ENCODE measurements at places on chromosomes 2 and 18.

DNA sequence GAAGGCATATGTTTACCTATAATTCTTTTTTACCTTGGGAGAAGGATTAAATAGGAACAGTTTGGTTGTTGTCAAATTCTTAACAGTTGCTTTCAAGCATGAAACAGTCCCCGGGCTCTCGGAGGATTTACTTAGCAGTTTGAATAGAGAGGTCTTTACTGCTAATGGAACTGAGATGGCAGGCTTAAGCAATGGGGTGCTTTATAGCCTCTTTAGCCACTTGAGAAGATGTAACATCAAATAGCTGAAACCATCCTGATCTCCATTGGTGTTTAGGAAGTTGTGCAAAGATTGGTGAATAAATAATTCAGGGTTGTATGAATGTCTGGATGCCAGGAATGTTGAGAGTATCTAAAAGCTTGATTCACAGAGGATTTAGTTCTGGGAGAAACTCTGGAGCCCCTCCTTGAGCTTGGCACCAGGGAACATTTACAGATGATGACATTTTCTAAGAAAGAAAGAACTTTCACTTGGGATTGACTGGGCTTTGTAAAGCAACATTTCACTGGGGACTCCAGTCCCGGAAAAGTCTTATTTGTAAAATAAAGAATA lies 51.9 kb downstream of the PTPRM start:
- no peak for DNase-seq

- no peak for DNase-seq
Observed at GRCh38 chr2:14552818-14553217, 79.7 kb upstream of the LRATD1 start.

GRCh38 chr18:58298251-58299134 lies 254.5 kb downstream of the NEDD4L start:
- DNase-seq: no peak

GRCh38 chr2:161991991-161992390 lies 82.0 kb downstream of the DPP4 start:
- no peak for DNase-seq

DNA sequence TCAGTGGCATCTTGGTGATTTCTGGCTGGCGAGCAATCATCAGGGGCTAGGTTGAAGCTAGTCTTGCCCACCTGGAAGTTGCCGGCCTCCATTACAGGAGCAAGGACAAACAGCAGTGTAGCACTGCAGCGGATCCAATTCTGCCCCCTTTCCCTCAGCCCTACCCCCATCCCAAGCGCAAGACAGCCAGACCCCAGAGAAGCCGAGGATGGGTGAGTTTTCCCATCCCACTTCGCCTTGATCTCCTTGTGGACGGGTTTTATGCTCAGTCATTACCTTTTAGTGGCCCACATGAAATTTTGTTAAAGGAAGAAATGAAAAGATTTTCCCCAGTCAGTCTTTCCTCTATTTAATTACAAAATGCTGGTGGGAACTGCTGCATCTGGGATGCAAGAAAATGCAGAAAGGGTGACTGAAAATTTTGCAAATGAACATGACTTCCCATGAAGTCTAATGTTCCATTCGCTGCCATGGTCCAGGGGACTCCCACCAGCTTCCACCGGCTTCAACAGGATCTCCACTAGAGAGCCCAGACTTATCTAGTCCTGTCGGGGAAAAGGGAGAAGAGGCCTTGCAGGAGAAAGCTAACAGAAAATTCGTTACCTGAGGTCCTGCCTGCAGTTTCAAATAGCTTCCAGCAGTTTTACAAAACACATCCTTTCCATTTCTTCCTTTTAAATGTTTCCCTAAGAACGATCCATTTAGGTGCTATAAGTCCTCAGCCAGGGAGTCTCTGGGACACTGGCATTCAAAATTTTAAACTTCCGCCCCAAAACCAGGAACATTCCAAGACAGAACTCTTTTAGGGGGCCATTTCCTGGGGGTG lies 1.9 kb upstream of the HOXD9 start:
- DNase-seq: no peak

DNA sequence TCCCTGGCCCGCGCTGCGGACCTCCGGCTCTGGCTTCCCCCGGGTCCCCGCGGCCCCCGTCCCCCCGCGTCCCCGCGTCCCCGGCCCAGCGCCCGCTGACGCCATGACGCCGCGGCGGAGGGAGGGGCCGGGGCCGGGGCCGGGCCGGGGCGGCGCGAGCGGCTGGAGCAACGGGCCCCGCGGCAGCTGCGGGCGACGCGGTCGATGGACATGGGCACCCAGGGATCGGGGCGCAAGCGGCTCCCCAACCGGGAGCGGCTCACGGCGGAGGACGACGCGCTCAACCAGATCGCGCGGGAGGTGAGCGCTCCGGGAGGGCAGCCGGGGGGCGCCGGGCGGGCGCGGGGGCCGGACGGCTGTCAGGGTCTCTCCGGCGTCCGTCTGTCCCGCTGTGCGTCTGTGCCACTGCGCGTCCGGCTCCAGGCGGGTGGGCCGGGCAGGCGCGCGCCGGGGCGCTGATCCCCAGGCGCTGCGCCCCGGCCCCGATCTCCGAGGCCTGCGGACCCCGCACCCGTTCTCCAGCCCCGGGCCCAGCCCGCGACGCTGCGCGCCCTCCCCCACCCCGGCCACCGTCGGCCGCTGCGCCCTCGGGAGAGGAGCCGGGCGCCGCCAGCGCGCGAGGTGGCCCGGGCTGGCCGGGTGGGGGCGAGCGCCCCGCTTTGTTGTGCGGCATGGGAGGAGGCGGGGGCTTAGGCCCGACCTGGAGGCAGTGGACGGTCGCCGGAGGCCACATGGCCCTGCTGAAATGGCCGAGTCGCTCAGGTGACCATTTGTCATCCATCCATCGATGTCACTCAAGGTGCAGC lies at the start of gene LRRFIP1:
Gene LRRFIP1 (plus strand): TSS at position 147 of the 806 bp plus-strand sequence. CDS start 58 bp downstream, at position 205.
- DNase-seq: no peak

All from epithelial cell of prostate (primary cell).